ENCODE measurements at places on chromosomes 12 and 14.

- DNase-seq, result no peak
These were observed 44.0 kb upstream of the PLBD1 start for GRCh38 chr12:14611640-14612203.

DNA sequence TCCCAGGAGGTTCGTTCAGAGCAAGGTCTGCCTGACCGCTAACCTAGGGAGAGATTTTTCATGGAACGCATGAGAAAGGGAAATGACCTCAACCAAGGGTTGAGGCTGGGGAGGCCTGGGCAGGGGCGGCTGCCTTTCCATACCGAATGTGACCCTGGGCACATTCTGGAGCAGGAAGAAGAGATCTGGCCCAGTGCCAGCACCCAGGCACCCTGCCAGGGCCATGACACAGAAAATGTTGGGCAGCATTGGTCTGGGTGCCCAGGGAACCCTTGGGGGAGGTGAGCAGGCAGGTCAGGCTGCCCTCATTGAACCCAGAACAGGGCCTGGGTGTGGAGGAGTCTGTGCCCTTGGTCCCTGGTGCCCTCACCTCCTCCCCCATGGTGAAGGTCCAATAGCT is 106.8 kb downstream of the CALM1 start:
- no peak for DNase-seq

DNA sequence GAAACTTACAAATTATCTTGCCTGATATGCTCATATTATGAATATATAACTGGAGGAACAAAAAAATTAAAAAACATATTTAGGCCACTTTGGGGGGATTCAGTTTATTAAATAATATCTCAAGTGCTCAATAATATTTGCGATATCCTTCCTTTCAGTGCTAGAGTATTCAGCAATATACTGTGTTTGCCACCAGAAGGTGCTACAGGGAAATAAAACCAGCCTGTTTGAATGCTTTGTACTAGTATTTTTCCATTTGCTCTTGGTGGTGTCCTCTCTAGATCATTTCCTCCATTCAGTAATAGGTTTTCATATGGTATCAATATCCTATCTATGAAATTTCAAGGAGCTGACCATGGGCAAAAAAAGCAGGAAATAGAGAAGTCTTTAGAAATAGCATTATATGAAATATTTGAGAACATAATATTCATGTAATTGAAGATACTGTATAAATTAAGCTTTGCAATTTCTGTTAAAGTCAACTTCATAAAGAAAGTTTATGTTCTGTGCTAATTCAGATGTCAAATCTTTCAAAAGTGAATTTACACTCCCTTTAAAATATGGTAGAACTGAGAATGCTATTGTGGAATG is 106.2 kb upstream of the NAV3 start:
- DNase-seq, result no peak

DNA sequence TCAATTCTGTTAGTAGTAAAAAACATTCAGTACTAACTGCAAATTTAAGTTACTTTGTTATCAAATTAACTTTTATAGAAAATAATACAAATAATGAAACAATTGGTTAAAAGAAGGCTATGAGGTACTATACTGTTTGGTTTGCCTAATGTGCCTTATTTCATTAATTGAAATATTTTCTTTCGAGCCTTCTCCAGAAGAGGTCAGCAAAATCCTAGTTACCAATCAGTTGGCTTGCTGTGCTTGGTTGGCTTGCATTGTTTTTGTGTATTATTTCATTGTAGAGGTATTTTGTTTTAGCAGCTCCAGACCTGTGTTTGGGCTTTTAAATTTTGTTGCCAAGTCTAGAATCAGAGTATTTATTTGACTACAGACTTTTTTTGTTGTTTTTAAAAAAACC is 68.5 kb downstream of the AEBP2 start:
- DNase-seq, result no peak

All from KBM-7 (cell line).